Suprapubic skin (tissue), 4 donors: ENCODE measurements at places on chromosomes 6 and 20.

DNA sequence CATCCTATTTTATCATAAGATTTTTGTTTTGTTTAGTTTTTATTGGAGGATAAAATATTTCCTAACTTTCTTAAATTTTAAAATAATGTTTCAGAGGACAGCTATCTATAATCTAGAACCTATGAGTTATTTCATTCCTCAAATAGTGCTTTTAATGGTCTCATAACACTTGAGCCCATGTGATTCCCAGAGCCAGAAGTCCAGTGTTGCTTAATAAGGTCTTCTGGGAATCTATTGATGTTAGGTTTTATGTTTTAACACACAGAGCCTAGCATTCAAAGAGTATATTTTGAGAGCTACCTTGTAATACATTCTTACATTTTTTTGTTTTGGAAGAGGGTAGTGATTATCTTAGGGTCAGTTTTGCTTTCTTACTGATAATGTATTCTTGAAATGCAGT lies 200.2 kb downstream of the CENPW start:
- DNase-seq, result no peak
- no peak overlapping the region for H3K27ac ChIP-seq
- no peaks in the 10 kb centered on the region for H3K4me1 ChIP-seq
- H3K27me3 ChIP-seq, result no peaks in the 10 kb centered on the region
- H3K4me3 ChIP-seq, result no peak overlapping the region
- H3K36me3 ChIP-seq, result no peaks in the 10 kb centered on the region

DNA sequence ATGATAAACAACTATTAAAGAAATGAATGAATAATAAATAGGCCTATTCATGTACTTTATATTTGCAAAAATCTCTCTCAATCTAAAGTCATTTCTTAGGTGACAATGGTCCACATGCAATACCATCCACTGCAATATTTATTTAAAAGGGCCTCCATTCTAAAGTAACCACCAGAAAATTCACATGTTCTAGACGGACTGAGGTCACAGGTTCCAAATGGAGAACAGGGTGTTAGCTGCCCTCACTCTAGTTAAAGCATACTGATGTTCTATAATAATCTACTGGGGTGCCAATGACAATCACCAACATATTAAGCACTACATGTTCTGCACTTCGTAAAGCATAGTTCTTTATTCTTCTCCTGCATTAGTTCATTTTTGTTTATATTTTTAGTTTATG lies 1.2 kb downstream of the HBS1L start:
- H3K27me3 ChIP-seq, result no peaks in the 10 kb centered on the region
- peak overlapping the region; percentile 92 for H3K4me3 ChIP-seq
- H3K36me3 ChIP-seq, result peaks cover 8% of the 10 kb centered on the region
- peaks cover 25% of the 10 kb centered on the region for H3K4me1 ChIP-seq
- DNase-seq, result no peak
- no peak overlapping the region for H3K27ac ChIP-seq

GRCh38 chr6:88626460-88626859 lies 337.0 kb downstream of the RNGTT start:
- no peaks in the 10 kb centered on the region for H3K36me3 ChIP-seq
- no peaks in the 10 kb centered on the region for H3K4me1 ChIP-seq
- no peak overlapping the region for H3K4me3 ChIP-seq
- H3K27ac ChIP-seq, result no peak overlapping the region

DNA sequence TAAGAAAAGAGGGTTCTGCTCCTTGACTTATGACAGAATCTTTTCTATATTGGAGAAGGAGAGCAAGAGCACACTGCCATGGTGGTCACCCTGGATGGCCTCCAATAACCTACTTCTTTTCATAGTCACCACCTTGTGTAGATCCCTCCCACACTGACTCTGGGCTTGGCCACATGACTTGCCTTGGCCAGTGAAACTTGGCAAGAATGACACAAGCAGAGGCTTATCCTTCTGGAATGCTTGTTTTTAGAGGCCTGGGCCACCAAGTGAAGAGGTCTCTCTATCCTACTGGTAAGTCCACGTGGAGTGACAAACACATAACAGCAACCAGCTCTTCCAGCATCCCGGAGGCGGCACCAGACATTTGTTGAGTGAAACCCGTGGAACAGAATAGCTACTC lies 349.4 kb upstream of the JARID2 start:
- H3K36me3 ChIP-seq, result no peaks in the 10 kb centered on the region
- H3K4me1 ChIP-seq, result no peaks in the 10 kb centered on the region
- no peak overlapping the region for H3K27ac ChIP-seq
- DNase-seq, result no peak
